ENCODE measurements at places on chromosomes 16 and 17.

DNA sequence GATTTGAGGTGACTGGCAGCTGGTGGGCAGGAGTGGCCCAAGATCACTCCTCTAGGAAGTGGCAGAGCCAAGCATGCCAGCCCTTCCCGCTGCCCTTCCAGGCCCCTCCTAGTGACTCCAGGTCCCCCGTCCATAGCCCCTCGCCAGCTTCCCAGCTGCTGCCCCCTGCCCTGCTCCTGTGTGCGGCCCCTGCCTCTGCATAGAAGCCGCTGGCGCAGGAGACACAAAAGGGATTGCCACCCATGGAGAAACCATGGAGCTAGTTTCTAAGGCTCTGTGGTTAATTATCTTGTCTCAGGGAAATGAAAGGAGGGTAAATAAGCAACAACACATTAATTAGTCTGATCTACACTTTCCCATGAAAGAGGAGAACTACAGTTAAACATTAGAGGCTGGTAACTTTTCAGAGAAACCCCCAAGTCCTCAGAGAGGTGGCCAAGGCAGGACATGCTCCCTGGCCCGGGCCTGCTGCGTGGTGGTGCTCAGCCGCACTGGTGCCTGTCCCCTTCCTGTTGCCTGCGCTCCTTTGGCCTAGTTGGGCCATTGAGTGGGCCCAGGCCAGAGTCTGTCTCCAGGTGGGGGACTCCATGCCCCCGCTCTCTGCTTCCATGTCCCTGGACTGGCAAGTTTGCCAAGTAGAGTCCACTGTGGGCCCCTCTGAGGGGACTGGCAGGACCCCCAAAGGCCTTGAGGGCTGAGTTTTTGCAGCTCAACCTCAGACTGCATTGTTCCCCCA lies 65.2 kb downstream of the PRMT7 start:
- DNase-seq, result no peak

DNA sequence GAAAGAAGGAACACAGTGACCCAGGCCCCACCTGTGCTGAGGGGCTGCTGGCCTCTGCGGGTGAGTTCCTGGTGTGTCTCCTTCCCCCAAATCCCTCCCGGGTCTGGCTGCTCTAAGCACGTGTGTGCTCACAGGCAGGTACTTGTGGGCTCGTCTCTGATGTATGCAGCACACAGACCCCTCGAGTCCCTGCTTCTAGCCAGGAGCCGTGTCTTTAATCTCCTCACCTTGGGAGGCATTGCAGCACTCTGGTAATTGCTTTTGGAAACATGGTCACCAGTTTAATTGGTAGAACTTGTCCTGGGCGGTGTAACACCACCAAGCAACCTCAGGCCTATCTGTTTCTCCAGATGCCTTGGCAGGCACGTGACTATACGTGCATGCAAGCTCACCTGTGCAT lies 8.8 kb upstream of the RPL38 start:
- no peak for DNase-seq

DNA sequence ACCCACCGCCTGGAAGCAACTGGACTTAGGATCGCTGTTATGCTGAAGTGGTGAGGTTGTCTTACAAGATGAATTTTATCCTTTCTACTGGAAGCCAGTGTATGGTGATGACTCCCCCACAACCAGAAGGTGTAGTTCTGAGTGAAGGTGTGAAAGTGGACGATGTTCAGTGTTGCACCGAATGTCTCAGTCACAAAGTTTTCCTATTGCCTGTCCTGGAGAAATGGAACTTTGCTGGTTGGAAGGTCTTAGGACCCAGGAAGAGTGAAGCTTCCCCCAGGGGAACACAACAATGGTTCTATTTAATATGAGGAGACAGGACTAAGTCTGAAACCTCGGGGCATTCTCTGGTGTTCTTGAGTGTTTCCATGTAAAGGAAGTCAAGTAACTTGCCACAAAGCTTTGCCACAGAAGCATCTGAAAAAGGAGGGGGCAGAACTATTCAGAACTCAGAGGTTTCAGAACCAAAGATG lies 44.2 kb downstream of the USP22 start:
- DNase-seq, result no peak

DNA sequence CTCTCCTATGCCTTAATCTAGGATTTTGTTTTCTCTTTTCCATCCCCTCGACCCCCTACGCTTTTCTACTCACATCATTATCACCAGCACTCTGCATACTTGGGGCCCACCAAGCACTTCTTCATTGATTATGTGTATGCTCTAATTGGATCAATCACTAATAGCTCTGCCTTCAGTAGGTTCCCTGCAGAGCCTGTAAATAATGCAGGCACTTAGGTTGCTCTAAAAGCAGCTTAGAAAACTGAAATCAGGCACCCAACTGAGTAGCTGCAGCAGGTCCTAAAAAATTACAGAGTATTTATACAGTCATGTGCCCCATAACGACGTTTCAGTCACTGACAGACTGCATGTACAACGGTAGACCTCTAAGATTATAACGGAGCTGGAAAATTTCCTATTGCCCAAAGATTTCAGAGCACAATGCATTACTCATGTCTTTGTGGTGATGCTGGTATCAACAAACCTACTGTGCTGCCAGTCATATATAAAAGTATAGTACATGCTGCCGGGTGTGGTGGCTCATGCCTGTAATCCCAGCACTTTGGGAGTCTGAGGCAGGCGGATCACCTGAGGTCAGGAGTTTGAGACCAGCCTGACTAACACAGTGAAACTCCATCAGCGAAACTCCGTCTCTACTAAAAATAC lies 280.4 kb downstream of the HS3ST3B1 start:
- DNase-seq, result no peak

GRCh38 chr16:86516623-86517003 lies 6.3 kb downstream of the FOXF1 start:
- no peak for DNase-seq

GRCh38 chr16:3474136-3474779 lies 21.0 kb downstream of the C16orf90 start:
- no peak for DNase-seq

DNA sequence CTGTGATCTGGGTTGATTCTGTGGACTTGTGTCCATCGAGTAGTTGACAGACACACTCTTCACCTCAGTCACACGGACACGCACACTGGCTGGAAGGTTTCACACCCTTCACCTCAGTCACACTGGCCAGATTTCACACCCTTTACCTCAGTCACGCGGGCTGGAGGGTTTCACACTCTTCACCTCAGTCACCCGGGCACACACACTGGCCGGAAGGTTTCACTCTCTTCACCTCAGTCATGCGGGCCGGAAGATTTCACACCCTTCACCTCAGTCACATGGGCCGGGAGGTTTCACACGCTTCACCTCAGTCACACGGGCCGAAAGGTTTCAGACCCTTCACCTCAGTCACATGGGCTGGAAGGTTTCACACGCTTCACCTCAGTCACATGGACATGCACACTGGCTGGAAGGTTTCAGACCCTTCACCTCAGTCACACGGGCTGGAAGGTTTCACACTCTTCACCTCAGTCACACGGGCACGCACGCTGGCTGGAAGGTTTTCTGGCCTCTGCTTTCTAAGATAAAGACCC lies 96.2 kb downstream of the PGS1 start:
- DNase-seq, result peak; percentile 94

DNA sequence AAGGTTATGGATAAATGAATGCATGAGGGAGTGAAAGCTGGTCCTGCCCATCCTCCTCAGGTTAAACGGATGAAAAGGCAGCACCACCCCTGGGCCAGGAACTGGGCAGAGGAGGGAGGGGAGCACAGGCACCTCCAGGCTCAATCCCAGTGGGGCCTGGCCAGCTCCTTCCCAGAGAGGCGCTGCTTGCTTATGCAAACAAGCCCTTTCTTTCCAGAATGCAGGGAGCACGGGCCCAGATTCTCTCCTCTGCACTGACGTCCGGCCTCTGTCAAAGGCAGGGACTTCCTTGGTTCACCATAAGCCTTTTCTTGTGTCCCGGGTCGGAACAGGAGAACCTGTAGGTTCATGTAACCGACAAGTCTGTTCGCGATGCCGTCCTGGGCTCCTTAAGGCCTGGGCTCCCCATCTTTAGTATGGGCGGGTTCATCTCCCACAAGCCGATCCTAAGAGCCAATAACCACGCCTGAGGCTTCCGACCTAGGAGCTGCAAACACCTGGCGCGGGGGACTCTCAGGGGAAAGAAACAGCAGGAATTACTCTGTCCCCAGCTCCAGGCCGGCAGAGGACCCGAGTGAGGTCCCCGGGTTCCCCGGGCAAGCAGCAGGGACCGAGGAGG lies 16.3 kb downstream of the ENPP7 start:
- DNase-seq, result no peak

DNA sequence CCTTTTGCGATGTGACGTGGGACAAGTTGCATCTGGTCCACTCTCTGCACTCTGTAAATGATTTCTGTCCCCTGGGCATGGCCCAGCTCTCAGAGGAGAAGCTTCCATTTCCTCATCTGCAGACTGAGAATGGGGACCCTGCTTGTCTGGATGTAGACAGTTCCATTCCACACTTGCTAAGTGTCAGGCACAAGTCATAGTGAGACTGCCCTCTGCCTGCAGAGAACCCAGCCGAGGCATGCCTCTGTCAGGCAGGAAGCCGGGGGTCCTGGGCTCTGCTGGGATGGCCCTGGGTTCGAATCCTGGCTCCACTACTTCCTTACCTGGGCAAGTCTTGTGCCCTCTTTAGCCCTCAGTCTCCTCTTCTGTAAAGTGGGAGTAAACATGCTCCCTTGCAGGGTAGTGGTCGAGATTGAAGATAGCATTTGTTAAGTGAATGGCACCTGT lies 4.1 kb downstream of the MAP2K3 start:
- peak; percentile 54 for DNase-seq

- DNase-seq, result no peak
Measured at GRCh38 chr16:67378642-67379041, 14.7 kb downstream of the TPPP3 start.

DNA sequence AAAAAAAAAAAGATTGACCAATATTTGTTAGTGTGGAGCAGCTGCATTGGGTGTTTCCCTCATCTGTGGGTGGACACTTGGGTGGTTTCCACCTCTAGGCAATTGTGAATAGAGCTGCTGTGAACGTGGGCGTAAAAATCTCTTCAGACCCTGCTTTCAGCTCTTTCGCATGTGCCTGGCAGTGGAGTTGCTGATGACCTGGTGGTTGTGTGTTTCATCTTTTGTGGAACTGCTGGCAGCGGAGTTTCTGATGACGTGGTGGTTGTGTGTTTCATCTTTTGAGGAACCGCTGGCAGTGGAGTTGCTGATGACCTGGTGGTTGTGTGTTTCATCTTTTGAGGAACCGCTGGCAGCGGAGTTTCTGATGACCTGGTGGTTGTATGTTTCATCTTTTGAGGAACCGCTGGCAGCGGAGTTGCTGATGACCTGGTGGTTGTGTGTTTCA lies 21.4 kb downstream of the ZC3H18 start:
- DNase-seq, result peak; percentile 86

DNA sequence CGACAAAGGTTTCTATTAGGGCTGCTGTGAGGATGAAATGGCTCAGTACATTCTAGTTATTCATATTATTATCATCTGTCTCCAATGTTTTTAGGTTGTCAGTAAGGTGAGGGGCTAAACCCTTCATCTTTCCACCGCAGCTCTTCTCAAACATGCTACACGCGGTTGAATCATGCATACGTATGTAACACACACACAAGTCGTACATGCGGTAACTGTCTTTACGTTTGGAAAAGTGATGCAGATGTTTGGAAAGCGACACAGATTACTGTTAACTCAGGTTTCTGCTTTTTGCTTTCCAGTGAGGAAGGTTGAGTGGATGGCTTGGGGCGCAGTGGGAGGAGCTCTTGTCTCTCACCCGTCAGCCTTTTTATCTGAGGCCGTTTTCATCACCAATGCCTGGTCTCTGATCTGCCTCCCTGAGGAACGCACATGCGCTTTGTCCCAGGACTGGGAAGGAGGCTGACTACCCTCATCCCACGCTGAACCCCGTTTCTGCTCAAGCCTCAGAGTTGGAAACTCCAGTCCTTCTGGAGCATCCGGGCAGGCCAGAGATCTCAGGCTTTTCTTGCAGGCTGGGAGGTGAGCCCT lies 3.2 kb upstream of the FOXL1 start:
- DNase-seq, result no peak

GRCh38 chr16:25501530-25502255 lies 190.1 kb upstream of the HS3ST4 start:
- DNase-seq, result no peak

GRCh38 chr17:1918346-1919162 lies 88.7 kb downstream of the RPA1 start:
- DNase-seq, result no peak

DNA sequence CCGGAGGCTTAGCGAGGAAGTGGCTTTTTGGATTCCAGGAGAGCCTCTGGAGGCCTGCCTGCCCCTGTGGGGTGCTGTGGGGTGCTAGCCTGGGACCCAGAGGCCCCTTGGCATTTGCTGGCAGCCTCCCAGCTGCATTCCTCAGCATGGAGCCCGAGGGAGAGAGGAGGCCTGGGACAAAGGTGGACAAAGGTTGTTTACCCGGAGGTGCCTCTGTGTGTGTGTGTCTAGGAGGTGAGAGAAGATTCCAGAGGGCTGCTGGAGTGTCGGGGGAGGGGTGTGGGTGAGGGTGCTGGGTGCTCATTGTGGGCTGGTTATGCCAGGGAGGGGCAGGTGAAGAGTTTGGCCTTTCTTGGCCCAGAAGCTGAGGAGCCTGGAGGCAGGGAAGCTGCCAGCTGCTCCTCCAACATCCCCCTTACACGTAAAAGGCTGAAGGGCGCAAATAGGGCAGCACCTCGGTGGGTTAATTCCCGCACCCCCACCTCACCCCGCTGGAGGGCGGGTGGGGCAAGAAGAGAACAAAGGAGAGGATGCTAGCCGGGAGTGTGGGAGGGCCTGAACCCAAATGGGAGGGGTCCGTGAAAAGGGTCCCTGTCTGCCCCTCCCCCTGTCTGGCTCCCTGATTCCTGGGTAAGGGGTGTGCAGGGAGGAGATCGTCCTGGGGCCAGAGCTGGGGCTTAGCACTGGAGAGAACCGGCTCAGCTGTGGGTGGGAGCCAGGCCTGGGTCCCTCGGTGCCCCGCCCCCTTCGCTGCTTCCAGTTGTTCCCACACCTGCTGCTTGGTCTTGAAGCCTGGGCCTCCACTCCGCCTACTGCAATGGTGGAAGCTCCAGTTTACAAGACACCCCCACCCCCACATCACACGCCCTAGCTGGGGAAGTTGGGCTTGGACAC lies 9.9 kb downstream of the HEXIM2 start:
- no peak for DNase-seq

DNA sequence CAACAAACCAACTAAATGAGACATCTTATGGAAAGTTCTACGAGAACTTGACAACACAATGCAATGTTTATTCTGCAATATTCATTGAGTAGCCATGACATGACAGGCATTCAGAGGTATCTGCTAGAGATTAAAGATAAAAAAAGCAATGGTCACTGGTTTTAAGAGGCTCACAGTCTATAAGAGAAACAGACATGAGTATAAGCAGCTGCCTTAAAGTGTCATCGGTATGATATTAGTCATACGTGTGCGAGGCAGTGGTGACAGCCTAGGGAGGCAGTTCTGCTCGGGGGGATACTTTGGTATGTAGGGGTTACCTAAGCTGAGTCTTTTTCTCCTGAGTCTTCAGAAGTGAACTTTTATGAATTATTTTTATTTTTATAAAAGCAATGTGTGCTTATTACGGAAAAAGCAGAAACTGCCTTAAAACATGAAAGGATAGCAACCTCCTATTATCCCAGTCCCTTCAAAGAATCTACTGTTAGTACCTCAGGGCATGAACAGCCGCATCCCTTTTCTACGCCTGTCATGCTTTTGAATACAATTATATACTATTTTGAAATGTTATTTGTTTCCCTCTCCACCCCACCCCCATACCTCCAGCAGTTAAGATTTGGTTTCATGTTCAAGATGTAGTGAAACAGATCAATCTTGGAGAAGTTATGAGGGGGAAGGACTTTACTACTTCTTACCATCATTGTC lies 7.7 kb downstream of the ST6GALNAC1 start:
- no peak for DNase-seq
